ENCODE measurements at places on chromosomes 4 and X.

DNA sequence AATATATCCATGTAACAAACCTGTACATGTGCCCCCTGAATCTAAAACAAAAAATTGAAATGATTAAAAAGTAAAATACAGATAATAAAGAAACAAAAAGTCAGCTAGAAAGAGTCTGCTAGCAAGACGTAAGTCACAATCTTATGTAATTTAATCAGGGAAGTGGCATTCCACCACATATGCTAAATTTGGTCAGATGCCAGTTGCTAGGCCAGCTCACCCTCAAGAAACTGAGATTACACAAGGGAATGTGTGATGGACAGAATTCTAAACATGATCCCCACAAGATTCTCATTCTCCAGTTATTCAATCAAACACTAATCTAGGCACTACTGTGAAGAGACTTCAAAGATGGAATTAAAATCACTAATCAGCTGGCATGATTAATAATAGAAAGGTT is 689.3 kb downstream of the CENPC start:
- no peak for DNase-seq

DNA sequence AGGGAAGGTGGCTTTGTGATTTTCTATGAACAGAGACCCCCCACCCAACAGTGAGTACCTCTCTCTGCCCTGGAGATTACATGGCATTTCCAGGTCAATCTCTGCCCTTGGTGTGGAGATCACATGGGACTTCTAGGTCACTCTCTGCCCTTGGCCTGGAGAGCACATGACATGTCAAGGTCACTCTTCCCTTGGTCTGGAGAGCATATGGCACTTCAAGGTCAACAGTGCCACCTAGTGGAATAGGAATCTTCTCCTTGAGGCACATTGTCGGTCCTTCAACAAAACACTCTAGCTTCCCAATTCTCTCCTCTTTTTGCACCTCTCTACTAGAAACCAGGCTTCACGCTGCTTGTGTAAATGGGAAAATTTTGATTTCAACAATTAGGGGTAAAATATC is 66.2 kb upstream of the TACR3 start:
- no peak for DNase-seq

DNA sequence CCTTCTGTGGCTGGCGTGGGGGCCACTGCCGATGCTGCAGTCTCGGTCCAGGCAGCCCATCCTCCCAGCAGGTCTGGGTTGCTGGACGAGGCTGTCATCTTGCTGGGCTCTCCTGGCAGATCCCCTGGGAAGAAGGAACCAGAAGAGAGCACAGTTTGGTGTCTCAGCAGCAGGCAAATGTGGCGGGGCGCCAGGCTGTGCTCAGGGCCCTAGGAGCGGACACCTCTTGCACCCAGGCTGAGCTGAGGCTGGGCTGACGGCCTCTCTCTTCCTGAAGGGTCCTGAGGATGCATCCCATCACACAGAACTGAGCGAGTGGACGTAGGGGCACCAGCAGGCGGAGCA is 39.2 kb upstream of the CPLX1 start:
- no peak for DNase-seq

- DNase-seq, result no peak
These were observed 191.7 kb upstream of the CPEB2 start for GRCh38 chr4:14810568-14810967.

DNA sequence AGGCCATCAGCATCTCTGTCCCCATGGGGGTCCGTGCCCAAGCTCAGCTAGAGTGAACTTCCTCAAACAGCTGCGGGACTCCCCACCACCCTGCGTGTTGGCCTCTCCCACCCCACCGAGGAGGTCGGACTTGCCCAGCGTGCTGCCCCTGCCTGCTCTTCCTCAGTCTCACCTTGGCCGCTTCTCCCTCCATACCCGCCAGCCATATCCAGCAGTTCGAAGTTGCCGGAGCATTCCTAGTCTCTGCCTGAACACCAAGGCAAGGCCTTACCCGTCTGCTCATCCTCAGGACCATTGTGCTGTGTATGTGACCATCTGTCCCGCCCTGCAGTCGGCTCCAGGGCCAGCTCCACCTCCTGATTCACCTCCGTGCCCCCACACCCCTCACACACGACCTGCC is 84.5 kb downstream of the WFS1 start:
- DNase-seq, result no peak

- no peak for DNase-seq
These were observed 8.1 kb upstream of the NDST4 start for GRCh38 chr4:115121351-115122043.

- no peak for DNase-seq
These were observed 140.9 kb upstream of the HPGD start for GRCh38 chr4:174663216-174663615.

- no peak for DNase-seq
These were observed 5.8 kb upstream of the SRD5A3 start for GRCh38 chr4:55340266-55340665.

- no peak for DNase-seq
These were observed 19.0 kb upstream of the GPC4 start for GRCh38 chrX:133434197-133434820.

DNA sequence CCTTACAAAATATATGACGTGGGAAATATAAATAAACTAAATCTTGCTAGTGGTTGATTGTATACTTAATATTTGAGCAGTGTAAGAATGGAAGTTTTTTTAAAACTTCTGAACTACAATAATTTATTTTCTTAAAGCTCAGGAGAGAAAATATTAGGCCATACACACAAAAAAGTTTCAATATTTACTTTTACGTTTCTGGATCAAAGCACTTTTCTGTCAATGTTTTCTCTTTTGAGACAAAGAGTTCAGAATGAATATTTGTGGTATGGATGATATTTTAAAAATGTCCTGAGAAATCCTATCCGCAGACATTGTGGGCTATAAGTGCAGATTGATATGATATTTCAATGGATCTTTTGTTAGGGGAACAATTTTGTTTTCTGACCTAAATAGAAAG is 109.9 kb downstream of the TLL1 start:
- DNase-seq, result no peak

DNA sequence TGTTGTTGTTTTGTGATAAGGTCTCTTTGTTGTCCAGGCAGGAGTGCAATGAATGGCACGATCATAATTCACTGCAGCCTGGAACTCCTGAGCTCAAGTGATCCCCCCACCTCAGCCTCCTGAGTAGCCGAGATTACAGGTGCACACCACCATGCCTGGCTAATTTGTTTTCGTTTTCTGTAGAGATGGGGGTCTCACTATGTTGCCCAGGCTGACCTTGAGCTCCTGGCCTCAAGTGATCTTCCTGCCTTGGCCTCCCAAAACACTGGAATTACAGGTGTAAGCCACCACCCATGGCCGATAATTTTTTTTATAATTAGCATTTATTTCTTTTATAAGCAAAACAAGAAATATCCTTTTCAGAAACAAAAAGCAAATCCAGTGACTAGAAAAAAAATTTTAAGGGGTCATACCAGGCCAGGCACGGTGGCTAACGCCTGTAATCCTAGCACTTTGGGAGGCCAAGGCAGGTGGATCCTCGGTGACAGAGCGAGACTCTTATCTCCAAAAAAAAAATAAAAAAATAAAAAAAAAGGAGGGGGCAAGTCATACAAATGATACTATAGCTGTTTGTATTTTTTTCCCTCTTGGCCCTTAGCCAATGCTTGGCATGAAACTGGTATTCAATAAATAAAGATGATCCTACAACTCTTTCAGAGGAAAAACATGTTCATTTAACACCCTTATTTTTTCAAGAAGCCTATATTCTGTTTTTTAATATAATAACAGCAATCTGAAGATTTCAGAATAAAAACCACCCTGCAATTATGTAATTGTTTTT is 3.4 kb downstream of the PLAC8 start:
- no peak for DNase-seq

GRCh38 chr4:168598191-168598590 is 101.3 kb downstream of the PALLD start:
- DNase-seq, result no peak

GRCh38 chr4:157886645-157887044 is 286.2 kb downstream of the GASK1B start:
- DNase-seq, result no peak

DNA sequence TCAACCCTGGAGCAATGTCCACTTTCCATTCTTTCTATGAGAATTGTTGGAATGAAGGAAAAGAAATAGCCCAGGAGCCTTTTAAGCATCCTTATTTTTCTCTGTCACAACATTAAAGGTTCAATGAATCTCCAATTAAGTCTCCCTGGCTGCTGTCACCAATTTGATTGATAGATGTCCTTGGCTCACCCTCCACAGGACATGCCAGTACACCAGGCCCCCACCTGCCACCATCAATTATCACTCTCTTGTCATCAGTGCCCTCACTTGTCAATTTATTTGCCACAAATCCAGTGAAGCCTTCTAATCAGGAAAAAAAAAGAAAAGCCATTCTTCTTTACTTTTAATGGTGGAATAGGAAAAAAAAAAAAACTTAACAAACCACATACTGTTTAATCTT is 453.6 kb downstream of the CENPC start:
- DNase-seq, result no peak

GRCh38 chr4:62814510-62815047 is 1594.7 kb downstream of the TECRL start:
- DNase-seq, result no peak

DNA sequence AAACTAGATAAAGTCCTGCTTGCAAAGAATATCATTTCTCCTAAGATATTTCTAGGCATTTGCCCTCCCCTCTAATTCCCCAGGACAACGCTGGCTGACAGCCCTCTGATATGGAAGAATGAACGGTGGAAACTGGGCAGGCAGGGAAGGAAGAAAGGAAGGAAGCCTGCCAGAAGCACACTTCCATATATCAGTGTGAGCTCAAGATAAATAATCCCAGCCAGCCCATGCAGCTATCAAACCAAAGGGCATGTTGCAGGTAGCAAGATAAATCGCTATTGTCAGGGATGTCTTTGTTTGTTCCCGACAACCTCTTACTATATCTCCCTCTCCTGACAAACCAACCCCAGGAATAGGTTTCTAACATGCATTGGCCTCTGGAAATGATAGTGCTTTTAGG is 412.8 kb downstream of the HNRNPD start:
- no peak for DNase-seq

DNA sequence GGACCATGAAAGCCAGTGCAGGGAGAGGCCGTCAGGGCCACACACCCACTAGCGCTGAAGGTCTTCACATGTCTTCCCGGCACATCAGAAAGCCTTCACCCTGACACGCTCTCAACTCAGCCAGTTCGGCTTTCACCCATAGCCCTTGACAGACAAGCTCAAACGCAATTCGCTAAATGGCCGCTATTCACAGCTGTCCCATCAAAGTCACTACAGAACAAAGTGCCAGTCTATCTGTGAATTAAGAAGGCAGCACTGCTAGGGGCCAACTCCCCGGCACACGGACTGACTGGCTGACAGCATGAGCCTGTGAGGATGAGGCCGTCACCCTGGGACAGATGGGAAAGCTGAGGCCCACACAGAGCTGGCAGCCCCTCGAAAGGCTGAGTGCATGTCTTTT is 45.7 kb downstream of the ACOX3 start:
- DNase-seq, result no peak

DNA sequence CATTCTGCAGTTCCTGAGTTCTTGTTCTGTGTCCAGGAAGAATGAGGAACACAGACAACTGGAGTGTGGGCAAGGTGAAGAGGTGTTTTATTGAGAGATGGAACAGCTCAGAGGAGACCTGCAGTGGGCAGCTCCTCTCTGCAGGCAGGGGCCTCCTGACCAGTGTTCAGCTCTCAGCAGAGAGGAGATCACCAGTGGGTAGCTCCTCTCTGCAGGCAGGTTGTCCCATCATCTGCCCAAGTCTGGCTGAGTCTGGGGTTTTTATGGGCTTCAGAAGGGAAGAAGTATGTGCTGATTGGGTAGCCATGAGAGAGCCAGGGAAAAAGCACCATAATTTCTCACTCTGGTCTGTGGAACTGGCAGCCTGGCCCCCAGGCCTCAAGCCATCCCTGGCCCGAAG is 56.0 kb upstream of the RASGEF1B start:
- DNase-seq, result no peak

DNA sequence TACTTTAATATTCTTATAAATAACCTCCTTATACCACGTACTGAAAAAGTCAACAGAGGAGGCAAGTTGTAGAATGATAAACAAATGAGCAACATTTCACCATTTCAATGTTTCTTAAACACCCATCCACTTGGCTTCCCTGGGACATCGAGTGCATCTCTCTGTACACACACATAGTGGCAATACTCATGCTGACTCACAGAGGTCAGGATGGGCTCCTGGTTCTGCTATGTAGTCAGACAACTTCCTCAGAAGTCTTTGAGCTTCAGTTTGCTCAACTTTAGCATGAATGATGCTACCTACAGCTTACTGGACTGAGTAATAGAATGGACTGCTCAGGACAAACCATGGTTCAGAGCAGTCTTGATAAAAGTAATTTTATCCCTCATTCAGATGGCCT is 56.9 kb downstream of the MAD2L1 start:
- no peak for DNase-seq

- DNase-seq, result no peak
These were observed 84.5 kb downstream of the AASDH start for GRCh38 chr4:56302760-56303159.

GRCh38 chrX:130415201-130415600 is 13.4 kb downstream of the RBMX2 start:
- no peak for DNase-seq

DNA sequence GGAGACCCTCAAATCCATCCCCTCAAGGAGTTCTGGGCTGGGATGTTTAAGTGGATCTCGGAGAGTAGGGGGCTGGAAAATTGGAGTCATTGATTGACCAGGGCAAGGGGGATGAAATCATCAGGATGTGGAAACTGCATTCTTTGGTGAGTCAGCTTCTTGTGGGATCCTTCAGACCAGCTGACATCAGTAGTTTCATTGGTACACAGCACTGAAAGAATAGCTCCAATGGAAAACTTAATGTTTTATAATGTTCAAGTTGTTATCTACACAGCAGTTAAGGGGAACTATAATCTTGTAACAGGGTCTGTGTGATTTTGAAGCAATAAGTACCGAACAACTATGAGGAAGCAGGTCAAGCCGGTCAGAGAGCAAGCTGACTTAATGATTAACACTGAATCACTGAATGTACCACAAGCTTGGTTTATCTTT is 506.1 kb downstream of the RPA4 start:
- DNase-seq, result no peak

- no peak for DNase-seq
These were observed 38.5 kb downstream of the RPS6KA3 start for GRCh38 chrX:20228245-20228644.

DNA sequence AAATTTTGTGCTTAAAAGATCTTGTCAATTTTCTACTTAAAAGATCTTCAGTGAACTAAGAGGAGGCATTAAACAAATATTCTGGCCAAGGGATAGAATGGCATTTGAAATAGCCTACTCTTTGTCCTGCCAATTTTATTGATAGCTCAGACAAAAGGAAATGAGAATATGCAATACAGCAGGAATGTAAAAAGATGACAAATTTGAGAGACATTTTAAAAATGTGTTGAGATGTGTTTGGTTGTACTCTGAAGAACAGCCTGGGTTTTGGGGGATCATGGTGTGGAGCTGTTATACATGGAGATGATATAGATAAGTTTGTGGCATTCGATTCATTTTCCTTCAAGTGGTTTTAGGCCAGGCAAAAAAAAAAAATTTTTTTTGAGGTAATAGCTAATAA is 11.6 kb upstream of the MAD2L1 start:
- DNase-seq, result no peak

- no peak for DNase-seq
These were observed 56.4 kb downstream of the ABCG2 start for GRCh38 chr4:88102026-88102425.

Data from stimulated activated CD4-positive, alpha-beta T cell treated with anti-CD3 and anti-CD28 coated beads, TNF-alpha, amount 100 ng/mL, for 24 hours (primary cell).